Stimulated activated CD4-positive, alpha-beta T cell treated with anti-CD3 and anti-CD28 coated beads, Interleukin-12 subunit alpha, Interleukin-12 subunit beta, amount 100 ng/mL, for 4 hours (primary cell): ENCODE measurements at places on chromosomes 1 and 21.

- no peak for DNase-seq
These were observed 31.3 kb upstream of the LRIG2 start for GRCh38 chr1:113041569-113042284.

- DNase-seq, result no peak
These were observed 56.3 kb upstream of the BACE2 start for GRCh38 chr21:41111681-41112080.

DNA sequence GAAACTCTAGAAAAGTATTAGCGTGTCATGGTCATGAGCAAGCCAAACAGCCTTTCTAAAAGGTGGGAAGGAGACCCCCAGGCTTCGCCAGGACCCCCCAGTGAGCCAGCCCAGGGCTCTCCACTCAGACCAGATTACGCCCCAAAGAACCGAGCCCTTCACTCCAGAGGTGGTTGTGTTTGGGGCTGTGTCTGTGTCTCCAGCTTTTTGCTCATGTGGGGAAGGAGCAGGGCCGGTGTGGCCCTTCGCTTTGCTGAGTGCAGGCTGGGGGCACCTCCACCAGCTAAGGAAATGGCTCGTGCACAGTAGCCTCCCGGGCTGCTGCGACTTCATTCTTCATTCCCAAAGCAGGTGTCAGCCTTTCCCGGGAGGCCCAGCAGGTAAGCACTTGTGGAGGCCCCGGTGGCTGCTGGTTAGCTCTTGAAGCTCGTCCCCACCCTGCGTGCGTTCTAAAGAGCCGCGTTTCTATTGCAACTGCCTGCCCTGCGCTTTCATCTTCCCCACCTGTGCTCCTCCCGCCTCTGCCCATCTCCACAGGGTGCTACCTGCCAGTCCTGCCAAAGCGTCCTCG, 531 bp downstream of the TSPEAR start:
- no peak for DNase-seq

- no peak for DNase-seq
These were observed 176.1 kb downstream of the CLIC6 start for GRCh38 chr21:34844924-34845238.

GRCh38 chr1:180931529-180931928, 18.8 kb downstream of the KIAA1614 start:
- no peak for DNase-seq
